Activated T-helper 17 cell treated with anti-CD3 and anti-CD28 coated beads, Interleukin-2, amount 50 U/mL, for 72 hours (primary cell): ENCODE measurements at places on chromosomes 2 and 18. TPM values are rescaled to one million over a fixed set of nuclear protein-coding genes. Genes with fewer than 3 reads are reported as not detected.

FKBP1B gene
- 1.2 TPM for total RNA-seq

CDH19 gene
- not detected for total RNA-seq

PTPRM gene
- 7.5 TPM for total RNA-seq

HNMT gene
- total RNA-seq: not detected

PFN4 gene
- total RNA-seq: not detected

SNRNP27 gene
- total RNA-seq: 54.9 TPM

CCDC74A gene
- 5.9 TPM for total RNA-seq

SUCLG1 gene
- 80.0 TPM for total RNA-seq

CHRNA1 gene
- not detected for total RNA-seq

SCN9A gene
- total RNA-seq: not detected

DOCK10 gene
- 227 TPM for total RNA-seq

UGT1A8 gene
- total RNA-seq: 0.42 TPM

NAT8 gene
- total RNA-seq: not detected

GRCh38 chr2:9275399-9275798 is 68.8 kb downstream of the ASAP2 start:
- no peak for ATAC-seq

DNA sequence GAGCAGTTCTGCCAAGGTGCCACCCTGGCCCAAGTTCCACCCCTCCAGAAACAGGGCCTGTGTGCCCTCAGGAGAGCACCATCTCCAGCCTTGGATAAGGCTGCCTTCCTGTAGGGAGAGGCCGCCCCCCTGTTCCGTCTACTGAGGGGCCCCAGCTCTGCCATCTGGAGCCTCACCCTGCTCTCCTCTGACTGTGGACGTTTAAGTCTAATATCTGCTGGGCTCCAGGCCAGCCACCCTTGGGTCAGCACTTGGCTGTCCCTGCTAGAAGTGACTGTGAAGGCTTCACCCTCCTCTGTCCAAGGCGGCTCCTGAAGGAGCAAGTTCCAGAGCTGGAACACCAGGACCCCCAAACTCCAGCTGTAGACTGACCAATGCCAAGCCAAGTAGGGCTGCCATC is 26.3 kb downstream of the RHOB start:
- no peak for ATAC-seq

DNA sequence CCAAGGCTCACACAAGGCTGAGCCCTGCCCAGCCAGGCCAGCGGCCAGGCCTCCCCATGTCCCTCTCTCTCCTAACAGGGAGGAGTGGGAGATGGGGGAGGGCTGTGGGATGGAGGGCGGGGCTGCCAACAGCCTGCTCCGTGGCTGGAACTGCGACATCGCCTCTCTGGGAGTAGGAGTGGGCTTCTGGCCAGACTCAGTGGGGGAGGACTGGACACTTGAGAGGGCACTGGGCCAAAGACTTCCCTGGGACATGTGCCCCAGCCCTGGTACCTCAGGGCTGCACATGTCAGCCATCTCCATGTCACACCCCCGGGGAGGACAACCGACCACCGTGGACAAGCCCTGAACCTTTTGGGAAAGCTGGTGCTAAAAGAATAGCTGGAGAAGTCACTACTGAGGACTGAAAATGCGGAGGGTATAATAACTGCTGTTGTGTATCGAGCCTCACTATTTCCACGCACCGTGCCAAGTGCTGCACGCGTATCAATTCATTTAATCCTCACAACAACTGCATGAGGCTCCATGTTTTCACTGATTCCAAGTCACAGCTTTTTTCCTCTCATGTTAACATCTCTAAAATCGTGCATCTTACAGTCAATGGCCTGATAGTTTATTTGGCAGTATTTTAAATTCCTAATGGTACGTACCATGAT is 127.3 kb downstream of the MSH2 start:
- ATAC-seq: no peak

DNA sequence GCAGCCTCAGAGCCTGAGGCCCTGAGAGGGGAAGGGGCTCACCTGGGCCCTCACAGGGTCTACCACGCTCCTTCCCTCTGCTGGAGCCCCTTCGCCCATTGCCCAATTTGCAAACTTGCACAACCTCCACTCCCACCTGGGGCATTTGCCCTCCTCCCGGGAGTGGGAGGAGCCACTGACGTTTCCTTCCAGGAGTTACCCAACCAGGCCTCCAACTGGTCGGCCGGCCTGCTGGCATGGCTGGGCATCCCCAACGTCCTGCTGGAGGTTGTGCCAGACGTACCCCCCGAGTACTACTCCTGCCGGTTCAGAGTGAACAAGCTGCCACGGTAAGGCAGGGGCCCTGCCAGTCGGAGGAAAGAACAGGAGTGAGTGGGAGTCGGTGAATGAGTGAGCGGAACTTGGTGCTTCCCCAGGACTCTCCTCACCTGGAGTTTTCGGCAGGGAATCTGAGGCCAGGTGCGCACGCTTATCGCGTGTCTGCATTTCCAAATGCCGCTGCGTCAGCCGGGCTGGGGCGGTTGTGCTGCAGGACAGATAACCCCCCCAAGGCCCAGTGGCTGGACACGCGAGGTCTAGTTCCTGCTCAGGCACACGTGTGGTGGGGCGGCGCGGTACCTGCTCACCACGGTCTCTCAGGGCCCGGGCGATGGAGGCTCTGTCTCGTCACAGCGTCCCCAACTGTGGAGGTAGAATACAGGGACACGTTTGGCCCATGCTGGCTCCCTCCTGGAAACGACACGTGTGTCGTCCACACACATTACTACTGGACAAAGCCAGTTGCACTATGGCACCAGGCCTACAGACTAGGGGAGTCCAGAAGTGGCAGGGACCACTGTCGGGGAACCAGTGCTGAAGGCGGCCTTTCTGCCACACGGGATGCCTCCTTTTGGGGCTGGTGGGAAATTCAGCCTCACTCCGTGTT is 11.7 kb downstream of the ANO7 start:
- ATAC-seq: no peak

DNA sequence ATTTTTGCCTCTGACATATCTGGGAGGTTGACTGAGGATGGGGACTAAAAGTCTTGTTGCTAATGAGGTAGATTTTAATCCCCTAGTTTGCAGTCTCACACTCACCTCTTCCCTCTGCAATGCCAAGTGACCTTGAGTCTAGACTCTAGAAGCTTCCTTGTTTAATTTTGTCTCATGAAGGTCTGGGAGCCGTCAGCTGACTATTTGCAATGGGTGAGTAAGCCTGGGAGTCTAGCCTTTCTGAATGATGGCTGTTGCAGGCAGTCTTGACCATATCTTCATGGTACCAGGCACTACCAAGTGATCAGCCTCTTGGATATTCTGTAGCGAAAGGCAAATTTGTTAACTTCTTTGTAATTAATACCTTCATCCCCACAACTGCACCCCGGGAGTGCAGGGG is 61.2 kb downstream of the ARHGAP15 start:
- ATAC-seq: no peak

DNA sequence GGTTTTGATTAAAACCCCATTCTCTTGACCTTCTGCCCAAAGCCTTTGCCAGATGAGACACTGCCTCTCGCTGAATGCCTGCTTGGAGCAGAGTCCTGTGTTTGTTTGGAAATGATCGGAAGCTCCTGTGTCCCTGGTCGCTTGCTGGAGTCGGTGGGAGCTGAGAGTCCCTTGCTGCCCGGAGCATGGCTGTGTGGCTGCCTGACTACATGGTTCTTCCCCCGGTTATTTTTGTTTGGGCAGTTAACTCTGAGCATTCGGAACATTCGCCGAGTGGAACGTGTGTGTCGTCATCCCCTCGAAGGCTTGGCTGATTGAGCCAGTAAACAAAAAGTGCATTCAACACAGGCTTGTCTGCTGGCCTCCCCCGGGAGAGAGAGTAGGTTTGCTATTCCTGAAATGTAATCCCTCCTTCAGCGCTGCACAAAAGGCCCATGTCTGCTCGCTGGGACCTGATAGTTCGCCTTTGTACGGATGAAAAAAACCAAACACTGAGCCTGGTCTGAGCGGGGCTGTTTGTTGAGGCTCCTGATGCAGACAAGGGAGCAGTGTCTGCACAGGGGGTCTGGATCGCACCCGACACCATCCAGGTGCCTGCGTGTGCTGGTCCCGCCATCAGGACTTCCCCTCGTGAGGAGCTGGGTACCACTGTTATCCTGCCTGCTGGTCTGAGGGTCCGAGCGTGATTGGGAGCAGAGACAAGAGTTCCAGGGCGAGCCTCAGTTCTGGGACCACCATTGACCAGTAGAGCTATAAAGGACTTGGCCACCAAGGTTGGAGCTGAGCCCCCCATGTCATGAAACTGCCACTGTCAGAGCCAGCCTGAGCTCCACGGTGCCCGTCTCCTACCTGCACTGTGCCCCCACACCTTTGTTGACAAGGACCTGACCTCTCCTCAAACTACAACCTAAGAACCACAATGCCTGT is 83.8 kb downstream of the AGAP1 start:
- no peak for ATAC-seq

- no peak for ATAC-seq
Observed at GRCh38 chr2:233062451-233062850, 2.3 kb downstream of the INPP5D start.

GRCh38 chr2:182634386-182634785 is 81.7 kb upstream of the DNAJC10 start:
- ATAC-seq: no peak

- peak; percentile 75 for ATAC-seq
Observed at GRCh38 chr2:127508631-127509034, 17.7 kb downstream of the IWS1 start.

- ATAC-seq: no peak
Observed at GRCh38 chr2:85811180-85812093, 57.6 kb downstream of the ATOH8 start.

GRCh38 chr2:143719406-143719805 is 590.2 kb downstream of the ARHGAP15 start:
- ATAC-seq: no peak

GRCh38 chr2:142870526-142870925 is 6.9 kb upstream of the KYNU start:
- no peak for ATAC-seq

DNA sequence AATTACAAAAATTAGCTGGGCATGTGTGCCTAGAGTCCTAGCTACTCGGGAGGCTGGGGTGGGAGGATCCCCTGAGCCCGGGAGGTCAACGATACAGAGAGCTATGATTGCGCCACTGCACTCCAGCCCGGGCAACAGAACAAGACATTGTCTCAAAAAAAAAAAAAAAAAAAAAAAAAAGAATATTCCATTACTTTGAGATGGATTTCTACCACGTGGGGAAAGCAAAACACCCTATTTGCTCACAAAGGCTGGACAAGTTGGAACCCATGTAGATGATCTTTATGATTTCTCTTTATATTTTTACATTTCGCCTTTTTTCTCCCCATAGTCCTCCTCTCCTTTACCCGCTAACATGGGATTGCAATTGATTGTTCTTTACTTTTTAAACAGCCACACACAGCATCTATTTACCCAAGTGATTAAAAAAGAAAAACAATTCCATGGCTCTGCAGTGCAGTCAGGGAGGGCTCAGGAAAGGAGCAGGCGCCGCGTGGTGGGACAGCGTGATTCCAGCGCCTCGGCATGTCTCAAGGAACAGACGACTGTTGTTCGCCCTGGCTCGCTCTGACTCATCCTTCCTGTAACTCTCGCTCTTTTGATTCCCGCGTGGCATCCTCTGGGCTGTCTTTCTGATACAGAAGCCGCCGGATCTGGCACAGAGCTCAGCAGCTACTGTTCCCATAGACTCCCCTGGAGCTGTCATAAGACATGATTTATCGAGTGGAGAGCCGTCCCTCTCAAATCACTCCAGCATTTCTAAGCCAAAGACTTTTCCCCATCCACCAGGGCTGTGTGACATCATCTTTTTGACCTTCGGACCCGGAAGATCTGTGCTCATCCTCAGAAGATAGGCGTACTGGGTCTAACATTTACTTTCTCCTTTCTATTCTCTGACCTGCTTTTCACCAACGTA is 230.4 kb upstream of the AGAP1 start:
- ATAC-seq: no peak

- ATAC-seq: no peak
Observed at GRCh38 chr2:129747500-129748125, 231.9 kb upstream of the RAB6C start.

DNA sequence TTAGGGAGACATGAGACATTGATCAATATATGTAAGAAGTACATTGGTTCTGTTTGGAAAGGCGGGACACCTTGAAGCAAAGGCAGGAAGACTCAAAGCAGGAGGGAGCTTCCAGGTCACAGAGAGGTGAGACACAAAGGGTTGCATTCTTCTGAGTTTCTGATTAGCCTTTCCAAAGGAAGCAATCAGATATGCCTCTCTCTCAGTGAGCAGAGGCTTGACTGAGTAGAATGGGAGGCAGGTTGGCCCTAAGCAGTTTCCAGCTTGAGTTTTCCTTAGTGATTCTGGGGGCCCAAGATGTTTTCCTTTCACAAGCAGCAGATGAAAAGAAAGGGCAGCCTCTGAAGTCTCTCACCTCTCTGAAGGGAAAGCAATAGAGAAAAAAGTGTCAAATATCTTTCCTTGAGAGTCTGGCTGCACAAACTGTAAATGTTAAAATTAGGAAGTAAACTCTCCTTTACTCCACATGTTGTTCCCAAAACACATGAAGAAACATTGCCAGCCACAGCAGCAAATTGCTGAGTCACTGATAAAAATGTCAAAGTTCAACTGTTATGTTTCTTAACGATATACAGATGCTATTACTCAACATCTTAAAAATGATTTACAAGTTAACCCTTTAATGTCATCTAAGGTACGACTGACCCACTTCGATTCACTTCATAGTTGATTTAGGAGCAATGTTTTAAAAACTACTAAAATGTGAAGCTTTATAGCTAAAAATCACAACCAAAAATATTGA is 40.3 kb downstream of the CYB5A start:
- no peak for ATAC-seq

DNA sequence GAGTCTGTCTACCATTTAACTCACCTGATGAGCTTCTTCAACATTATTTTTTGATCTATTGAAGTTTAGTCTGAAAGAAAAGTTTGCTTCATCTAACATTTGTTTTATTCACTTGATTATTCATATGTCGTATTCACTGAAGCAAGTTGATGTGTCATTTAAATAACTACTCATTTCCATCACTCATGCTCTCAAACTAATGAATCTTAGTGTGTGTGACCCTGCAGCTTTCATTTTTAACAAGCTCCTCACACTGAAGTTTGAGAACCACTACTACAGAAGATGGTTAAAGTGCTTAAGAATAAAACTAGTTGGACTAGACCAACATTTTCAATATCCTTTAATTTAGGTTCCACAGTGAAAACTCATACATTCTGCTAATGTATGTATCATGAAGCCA is 1.8 kb upstream of the ABI2 start:
- peak; percentile 55 for ATAC-seq

DNA sequence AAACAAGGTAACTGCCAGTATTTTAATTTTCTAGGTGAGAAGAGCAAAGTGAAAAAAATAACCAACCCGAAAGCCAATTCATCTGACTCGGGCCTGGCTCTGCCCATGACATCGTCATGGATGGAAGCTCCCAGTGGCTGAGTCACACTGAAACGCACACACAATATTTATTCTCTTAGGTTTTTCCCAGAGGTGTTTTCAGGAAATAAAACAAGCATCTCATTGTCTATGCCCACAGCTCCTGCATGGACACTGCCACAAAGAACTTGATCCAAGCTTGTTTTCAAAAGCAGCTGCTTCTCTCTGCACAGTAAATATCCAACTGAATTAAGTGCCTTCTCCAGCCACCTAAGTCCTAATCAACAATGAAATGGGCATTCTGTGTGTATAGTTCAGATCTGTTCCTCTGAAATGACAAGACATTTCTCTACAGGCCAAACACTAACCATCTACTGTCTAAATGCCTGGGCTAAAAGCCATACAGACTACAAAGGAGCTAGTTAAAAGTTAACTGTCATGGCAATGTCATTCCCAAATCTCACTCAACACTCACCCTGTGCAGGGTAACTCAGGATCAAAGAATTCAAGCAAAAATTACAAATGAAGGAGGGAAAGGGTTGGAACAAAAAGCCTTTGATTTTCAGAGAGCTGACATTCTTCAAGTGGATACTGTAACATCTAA is 62.9 kb downstream of the RPL31 start:
- peak; percentile 28 for ATAC-seq

- no peak for ATAC-seq
Observed at GRCh38 chr2:70371753-70372152, 69.9 kb upstream of the FAM136A start.
